ENCODE measurements at places on chromosomes 5 and 9.

DNA sequence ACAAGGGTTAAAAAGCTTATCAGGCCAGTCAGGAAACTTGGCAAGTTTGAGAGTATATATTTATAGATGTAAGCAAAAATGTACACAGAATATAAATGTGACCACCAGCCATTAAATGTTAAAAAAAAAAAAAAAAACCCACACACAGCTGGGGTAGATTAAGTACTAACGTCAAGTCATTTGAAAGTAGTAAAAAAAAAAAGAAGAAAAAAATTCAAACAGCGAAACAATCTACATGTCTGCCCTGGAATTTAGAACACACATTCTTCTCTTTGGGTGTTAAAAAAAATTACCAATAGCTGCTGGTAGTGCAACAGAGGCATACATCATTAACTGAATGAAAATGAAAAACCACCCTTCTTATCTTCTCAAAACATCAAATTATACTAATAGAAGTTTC lies 269.7 kb downstream of the MLLT3 start:
- no peak for DNase-seq

DNA sequence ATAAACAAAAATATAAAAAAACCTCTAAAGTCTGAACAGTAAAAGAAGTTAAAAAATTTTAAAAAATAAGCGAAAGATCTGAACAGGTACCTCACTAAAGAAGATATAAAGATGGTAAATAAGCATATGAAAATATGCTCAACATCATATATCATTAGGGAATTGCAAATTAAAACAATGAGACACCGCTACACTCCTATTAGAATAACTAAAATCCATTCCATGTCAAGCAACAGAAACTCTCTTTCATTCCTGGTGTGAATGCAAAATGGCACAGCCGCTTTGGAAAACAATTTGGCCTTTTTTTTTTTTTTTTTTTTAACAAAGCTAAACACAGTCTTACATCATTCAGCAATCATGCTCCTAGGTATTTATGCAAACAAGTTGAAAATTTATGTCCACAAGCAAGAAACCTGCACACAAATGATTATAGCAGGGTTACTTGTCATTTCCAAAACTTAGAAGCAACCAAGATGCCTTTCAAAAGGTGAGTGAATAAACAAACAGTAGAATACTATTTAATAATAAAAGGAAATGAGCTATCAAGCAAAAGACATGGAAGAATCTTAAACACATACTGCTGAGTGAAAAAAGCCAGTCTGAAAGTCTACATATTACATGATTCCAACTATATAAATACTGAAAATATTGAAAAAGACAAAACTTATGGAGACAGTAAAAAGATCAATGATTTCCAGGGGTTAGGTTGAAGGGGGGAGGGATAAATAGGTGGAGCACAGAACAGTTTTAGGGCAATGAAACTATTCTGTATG lies 22.1 kb downstream of the ANXA1 start:
- no peak for DNase-seq

GRCh38 chr9:34123682-34124081 lies 2.8 kb downstream of the DCAF12 start:
- DNase-seq, result no peak

DNA sequence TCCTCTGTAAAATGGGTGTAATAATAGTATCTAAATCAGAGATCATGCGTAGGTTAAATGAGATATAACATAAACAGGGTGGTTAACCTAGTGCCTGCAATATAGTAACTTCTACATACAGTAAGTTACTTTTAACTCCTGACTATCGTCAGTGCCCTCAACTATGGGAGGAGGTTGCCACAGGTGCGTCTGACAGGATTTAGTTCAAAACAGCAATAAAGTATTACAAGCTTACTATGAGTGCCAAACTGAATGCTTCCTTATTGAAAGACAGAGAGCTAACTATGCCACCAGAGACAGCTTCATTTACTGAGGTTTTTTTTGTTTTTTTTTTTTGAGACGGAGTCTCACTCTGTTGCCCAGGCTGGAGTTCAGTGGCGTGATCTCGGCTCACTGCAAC lies 209.0 kb downstream of the ADAMTSL1 start:
- no peak for DNase-seq

DNA sequence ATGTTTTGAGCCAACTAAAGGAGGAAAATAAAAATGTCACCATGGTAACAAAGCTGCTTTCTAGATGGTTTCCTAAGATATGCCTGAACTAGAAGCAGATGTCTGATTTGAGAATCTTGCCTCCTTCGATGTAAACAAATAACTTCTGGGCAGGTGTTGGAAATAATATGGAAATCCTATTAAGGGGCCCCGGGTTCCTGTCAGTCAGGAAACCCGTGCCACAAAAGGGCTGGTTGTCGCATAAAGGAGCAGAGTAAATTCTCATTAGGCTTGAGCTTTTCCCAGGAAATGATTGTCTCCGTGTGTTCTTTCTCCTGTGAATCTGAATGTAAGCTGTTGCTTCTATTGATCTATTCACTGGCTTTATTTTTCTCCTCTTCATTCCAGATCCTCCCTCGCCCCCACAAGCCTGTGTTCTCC lies 90.8 kb downstream of the TLE4 start:
- no peak for DNase-seq

DNA sequence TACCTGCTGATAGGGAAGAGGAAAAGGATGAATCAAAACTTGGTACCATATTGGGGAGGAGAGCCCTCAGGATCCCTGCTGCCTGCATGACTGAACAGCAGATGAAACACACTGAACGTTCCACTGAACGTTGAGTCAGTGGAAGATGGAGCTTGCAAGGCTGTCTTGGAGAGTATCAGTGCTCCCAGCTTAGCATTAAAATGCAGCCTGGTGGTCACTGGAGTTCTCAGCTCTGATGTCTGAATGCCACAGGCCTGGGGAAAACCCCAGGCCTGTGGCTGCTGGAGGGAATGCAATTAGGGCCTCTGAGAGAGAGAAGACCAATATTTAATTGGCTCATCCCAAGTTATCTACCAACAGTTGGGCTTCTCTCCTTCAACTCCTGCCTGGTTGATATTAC lies 54.5 kb downstream of the PDE4D start:
- DNase-seq, result no peak

DNA sequence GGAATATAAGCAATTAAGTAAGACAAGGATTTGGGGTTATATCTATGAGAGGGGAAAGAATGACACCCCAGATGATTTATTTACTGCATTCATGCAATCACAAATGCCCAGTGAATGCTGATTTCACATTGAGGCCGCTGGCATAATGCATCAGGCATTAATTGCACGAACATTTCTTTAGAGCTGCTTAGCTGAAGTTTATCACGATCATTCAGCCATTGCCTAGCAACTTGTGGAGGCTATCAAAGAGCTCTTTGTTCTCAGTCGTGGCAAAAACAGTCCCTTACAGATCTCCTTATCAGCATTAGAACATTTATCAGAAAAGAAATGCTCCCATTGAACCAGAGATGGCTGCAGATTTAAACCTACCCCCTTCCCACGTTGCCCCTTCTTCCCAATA lies 88.7 kb upstream of the PRRC1 start:
- DNase-seq, result no peak

DNA sequence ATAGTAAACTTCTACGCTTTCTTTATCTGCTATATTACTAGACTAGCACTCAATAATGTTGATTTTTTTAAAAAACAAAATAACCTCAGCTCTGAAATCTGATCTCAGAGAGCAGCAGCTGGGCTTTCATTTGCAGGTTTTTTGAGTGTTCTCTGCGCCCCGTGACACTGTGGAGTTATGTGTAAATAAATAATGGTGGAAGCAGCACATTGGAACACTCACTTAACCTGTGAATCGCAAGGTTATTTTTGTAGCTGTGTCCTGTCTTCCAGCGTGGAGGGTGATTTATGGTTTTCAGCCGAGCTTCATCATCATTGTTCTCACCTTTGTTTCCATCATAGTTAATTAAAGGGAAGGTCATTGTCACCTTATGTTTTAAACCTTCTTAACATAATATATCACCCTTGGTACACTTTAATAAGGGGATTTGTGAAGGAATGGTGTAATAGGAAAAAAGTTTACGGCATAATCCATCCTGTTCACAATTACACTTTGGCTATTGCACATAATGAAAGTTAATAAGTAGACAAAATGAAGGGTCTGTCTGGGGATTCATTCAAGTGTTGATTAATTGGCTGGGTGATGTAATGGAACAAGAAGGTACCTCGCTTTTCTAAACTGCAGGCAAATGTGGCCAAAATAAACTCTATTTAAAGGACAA lies 493.3 kb upstream of the ADAMTS16 start:
- no peak for DNase-seq

- no peak for DNase-seq
These were observed 466.8 kb upstream of the BRINP1 start for GRCh38 chr9:119836036-119836435.

GRCh38 chr5:165108809-165109208 lies 1603.4 kb downstream of the MAT2B start:
- no peak for DNase-seq

DNA sequence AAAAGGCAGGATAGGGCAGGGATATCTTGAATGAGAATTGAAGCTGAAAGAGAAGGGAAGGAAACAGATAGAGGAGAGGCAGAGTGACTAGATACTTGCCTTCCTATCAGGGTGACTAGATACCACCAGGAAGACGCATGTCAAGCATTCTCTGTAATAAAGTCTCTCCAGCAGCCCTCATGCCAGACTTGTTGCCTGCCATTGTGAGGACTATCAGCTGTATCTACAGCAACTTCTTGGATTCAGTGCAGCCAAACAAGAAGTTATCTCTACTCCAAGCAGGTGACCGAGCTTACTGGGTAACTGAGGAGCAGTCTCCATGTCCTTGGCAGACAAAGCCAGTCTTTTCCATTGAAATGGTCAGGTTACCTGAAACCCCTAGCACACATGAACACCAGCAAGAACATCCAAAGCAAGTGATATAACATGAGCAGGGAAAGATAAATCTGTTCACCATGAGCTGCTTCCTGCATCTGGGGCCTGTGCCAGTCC lies 9.3 kb downstream of the SH3RF2 start:
- DNase-seq, result no peak

DNA sequence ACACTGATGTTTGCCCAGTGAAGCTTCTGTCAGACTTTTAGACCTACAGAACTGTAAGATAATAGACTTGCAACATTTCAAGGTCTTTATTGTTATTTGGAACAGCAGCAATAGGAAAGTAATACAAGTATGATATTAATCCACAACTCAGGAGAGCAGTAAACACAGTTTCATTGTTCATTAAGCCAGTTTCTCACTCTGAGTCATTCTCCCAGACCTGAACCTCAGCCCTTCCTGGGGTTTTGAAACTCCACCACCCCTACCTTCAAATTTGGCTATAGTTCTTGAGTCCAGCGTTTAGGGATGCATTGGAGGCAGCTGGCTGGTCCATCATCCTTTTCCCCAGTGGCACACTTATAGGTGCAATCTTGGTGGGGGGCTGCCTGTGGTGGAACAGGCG lies 203.2 kb downstream of the RAB3C start:
- no peak for DNase-seq

DNA sequence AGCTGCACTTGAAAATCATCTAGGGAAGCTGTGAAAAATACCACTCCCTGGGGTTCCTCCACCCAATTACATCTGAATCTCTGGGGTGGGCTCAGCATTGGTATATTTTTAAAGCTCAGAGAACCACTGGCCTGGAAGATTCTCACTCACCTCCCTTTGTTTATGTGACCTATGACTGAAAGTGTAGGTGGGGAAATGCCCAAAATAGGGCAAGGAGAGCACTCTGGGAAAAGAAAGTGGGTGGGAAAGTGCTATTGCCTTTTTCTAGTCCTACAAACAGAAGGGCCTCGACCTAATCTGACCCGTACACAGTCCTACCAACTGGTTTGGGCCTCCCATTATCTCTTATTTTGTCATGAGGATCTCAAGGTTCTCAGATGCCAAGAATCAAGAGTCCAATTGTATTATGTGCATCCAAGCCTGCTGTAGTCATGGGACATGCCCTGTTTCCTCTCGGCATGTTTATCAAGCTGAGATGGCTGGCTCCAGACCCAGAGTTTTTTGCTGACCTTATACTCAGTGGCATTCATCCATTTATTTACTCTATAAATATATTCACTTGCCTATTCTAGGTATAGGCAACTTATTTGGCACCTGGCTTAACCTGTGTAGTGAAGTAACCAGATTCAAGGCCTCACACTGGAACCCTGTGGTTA lies 483.7 kb downstream of the ENC1 start:
- no peak for DNase-seq

DNA sequence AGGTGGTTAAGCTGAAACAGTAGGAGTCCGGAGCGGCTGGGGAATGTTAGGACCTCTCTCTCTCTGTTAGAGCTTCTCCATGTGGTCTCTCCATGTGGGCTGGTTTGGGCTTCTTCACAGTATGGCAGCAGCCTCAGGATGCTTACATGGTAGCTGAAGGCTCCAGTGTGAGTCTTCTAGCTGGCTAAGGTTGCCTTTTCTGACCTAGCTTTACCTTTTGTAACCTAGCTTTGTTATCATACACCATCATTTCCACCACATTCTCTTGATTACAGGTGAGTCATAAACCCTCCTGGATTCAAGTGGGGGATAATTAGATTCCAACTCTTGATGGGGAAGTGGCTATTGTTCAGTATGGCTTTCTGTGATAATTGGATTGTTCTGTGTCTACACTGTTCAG lies 98.5 kb downstream of the MTREX start:
- DNase-seq, result no peak

- DNase-seq, result no peak
These were observed 60.0 kb downstream of the PRRC1 start for GRCh38 chr5:127577458-127577857.

GRCh38 chr9:127913682-127914081 lies 3.2 kb downstream of the ST6GALNAC4 start:
- no peak for DNase-seq

DNA sequence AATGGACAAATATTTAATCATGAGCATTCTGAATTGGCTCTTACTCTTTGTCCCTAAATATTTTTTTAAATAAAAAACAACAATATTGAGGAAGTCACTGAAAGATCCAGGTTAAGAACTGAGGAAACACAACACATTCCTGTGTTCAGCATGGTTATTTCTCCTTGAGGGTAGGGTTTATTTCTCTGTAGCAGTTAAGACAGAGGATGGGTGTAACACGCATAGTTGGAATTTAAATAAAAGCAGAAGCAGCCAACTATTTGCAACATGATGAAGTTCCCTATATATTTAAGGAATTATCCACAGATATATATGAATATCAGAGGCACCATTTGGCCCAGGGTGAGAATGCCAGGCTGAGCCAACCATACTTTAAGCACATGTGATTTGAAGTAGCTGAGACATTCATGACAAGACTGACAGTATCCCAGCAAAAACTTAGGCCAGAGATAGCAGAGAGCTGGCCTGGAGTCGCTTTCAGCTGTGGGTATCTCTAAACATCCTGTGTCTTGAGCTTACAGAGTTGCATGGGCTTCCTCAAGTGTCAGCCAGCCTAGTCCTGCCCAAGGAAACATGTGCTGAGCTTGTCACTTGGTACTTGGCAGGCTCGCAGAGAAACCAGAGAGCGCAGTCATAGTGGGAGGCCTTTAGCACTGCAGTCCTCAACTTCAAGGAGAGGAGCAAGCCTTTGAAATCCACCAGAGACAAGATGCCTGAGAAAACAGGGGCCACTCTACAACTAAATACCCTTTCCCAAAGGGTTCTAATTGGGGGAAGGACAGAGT lies 43.6 kb downstream of the SEMA5A start:
- no peak for DNase-seq

DNA sequence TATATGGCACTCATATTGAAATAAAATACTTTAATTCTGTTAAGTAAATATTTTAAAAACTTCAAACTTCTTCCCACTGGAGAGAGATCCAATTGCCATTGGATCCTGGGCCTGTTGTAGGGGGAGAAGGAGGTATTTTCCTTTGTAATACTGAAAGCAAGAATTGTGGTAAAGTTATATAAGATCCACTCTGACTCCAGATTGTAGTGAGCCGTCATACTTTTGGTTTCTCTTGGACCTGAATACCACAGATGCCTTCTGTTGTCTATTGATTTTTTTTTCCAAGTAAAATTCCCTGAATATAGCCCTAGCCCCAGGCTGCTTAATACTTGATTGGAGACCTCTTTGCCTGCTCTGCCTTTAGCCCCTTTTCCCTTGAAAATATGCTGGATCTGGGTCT lies 86.9 kb downstream of the ATG10 start:
- DNase-seq, result no peak
